ENCODE measurements at places on chromosomes 4 and X. TPM values are rescaled to one million over a fixed set of nuclear protein-coding genes. Genes with fewer than 3 reads are reported as not detected.

- H3K4me1 ChIP-seq: peaks cover 18% of the 10 kb centered on the region
- H3K27ac ChIP-seq: peak overlapping the region; percentile 50
- peak; percentile 47 for DNase-seq
Observed at GRCh38 chr4:1178300-1179088, 6.1 kb upstream of the SPON2 start.

DNA sequence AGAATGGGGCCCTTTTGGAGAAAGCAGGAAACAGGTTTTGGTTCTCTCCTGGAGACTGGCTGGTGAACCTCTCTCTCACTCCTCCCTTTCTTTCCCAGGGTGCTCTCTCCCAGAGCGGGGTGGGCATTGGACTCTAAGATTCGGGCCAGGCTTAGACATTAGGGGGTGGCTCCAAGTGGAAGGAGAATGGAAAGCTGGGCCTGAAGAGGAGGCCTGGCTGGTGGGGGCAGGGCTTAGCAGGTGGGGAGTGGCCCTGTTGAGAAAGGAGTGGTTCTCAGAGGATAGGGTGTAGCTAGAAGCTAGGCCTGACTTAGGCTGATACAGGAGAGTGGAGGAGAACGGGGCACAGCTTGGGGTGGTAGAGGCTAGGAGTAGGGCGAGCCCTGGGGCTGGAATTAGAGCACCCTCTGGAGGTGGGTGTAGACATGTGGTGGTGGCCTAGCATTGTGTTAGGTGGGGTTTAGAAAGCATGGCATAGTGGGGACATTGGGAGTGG lies 5.7 kb downstream of the PLP2 start:
- H3K27ac ChIP-seq: peak overlapping the region; percentile 61
- peak; percentile 63 for DNase-seq
- H3K4me1 ChIP-seq: no peaks in the 10 kb centered on the region
- no peaks in the 10 kb centered on the region for H3K27me3 ChIP-seq
- no peak overlapping the region for H3K4me3 ChIP-seq

- no peak overlapping the region for H3K27ac ChIP-seq
- no peak for DNase-seq
- no peak overlapping the region for H3K4me3 ChIP-seq
- H3K27me3 ChIP-seq: peaks cover 2% of the 10 kb centered on the region
Observed at GRCh38 chr4:184596617-184597185, 52.5 kb downstream of the CASP3 start.

The SMIM31 gene
- total RNA-seq: not detected

Data from sigmoid colon (tissue), 7 donors.